ENCODE measurements at places on chromosomes 2 and 18.

DNA sequence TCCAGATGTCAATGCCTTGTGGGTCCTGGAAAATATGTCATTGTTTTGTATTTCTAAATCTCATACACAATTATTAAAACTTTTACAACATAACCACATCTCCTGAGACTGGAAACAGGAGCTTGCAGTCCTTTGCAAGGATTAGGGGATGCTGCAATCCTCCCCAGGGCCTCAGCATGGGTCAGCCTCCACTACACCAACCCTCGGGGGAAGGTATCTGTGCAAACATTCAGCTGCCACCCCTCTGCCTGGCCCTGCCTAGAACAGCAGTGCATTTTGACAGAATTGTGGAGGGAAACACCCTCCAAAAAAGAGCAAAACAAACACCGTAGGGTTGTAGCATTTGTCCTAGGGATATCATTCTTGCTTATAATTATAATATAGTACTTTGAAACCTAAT lies 4.2 kb upstream of the UPP2 start:
- no peak for DNase-seq

GRCh38 chr2:20439193-20439475 lies 7.7 kb upstream of the RHOB start:
- no peak for DNase-seq

GRCh38 chr2:66733364-66733999 lies 298.6 kb downstream of the MEIS1 start:
- no peak for DNase-seq

DNA sequence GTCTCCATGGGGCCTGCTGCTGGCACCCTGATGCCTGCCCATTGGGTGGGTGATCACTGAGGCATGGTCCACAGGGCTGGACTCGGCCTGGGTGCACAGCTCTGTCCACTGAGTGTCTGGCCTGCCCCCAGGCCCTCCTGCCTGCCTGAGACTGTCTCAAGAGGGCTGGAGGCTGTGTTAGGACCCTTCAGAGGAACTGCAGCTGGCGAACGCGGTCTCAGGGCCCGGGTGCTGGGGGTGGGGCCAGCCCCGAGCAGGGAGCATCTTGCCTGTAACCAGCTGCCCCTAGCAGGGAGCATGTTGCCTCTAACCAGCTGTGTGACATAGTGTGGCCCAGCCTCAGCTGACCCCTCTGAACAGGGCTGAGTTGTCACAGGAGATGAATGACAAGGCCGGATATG lies 50.0 kb downstream of the TWIST2 start:
- DNase-seq, result no peak

GRCh38 chr2:180694445-180695421 lies 285.7 kb upstream of the UBE2E3 start:
- no peak for DNase-seq

- DNase-seq, result no peak
Observed at GRCh38 chr2:11073776-11074175, 81.5 kb upstream of the SLC66A3 start.

GRCh38 chr18:24658302-24658701 lies 197.9 kb downstream of the HRH4 start:
- DNase-seq, result no peak

DNA sequence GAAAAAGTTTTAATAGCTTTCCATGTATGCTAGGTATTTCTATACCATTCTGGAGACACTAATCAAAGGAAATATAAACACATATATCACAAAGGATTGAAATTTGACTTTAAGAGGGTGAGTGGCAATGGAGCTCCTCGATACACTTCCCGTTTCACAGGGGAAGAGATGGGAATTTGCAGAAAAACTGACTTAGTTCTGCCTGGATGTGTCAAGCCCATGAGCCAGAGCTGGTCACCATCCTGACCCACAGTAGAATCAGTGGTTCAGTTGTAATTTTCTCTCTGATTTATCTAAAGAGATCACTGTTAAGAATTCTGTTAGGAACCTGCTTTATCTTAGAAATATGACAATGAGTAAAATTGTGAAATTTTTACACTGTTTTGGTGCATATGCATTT lies 34.2 kb downstream of the PLCL1 start:
- no peak for DNase-seq

DNA sequence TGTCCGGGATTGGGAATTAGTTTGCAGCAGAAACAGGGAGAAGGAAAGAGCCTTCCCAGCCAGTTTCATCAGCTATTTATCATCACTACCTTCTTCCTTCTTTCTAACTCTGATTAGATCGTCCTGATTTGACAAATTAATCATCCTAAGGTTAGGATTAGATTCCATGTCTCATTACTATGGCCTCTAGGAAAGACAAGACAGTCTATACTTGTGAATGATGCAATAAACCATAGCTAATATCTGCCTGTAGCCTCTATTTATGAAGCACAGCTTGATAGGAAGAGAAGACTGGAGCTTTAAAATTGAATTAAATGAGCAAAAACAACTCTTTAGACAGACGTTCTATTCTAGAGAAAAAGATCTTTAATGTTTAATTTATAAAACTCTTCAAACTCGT lies 25.2 kb upstream of the FRZB start:
- DNase-seq, result no peak

GRCh38 chr18:9043581-9043980 lies 58.9 kb upstream of the NDUFV2 start:
- DNase-seq, result no peak

GRCh38 chr2:106965611-106966010 lies 79.6 kb upstream of the ST6GAL2 start:
- no peak for DNase-seq

GRCh38 chr2:149348291-149348690 lies 17.9 kb downstream of the LYPD6 start:
- DNase-seq, result no peak

DNA sequence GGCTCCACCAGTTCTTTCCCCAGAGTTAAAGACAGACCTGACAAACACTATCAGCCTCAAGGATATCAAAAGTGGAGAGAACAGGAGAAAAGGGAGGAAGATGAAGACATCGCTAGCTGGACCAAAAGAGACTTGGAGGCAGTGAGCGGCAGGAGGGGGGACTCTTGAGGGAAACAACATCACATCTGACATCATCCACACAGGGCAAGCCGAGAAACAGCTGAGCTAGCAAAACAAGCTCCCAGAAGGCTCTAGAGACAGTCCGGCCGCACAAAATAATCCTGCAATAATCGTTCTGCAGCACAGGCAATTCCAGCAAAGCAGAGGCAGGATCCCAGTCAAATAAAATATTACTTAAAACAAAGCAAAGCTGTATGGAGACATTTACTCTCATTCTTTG lies 239.8 kb downstream of the EN1 start:
- DNase-seq, result no peak

GRCh38 chr2:19046986-19047780 lies 311.2 kb downstream of the OSR1 start:
- DNase-seq, result no peak

- peak; percentile 60 for DNase-seq
Observed at GRCh38 chr2:110853516-110853915, 121.1 kb downstream of the ACOXL start.

GRCh38 chr2:239118675-239119211 lies 270.9 kb downstream of the TWIST2 start:
- DNase-seq, result no peak

DNA sequence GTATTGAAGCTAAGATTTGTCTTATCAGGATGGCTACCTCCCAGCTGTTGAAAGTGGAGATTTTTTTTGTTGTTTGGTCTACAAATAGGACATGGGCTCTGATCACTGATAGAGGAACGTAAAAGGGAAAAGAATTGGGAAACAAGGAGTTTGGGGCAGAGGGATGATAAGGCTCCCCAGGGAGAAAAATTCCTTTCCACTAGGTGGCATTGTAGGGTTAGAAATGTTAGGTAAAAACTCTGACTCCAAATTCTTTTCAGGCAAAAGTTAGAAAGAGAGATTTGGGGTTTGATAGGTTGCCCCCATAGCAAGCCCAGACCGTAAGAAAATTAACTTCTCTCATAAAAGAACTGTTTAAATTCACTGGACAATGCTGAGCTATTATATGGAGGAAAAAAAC lies 19.8 kb downstream of the CMPK2 start:
- DNase-seq, result no peak

- DNase-seq, result peak; percentile 60
Observed at GRCh38 chr2:15142069-15142689, 419.0 kb downstream of the NBAS start.

GRCh38 chr2:232532419-232532818 lies 6.5 kb downstream of the CHRND start:
- no peak for DNase-seq

DNA sequence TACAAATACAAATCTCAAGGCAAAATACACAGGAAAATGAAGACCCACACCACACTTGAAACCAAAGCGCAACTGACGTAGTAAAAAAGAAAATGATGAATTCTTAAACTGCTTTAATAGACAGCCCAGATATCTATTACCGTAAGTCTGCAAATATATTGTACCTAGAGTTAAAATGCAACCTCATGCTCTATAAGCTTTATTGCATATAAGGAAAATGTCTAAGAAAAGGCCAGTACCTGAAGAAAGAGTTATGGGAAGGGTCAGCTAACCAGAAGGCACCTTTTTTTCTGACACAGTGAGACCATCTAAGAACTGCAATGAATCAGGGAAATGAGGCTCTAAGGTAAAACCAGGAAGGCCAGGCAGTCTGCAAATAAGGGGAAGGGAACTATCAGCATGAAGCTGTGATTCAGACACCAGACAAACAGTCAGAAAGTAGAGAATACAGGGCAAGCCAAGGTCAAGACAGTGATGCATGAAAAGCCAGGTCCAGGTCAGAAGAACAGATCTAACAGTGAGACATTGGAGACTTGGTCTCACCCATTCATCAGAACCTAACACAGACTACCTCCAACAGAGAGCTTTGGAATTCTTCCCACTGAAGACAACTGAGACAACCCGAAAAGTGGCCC lies 46.9 kb downstream of the PDE11A start:
- no peak for DNase-seq

DNA sequence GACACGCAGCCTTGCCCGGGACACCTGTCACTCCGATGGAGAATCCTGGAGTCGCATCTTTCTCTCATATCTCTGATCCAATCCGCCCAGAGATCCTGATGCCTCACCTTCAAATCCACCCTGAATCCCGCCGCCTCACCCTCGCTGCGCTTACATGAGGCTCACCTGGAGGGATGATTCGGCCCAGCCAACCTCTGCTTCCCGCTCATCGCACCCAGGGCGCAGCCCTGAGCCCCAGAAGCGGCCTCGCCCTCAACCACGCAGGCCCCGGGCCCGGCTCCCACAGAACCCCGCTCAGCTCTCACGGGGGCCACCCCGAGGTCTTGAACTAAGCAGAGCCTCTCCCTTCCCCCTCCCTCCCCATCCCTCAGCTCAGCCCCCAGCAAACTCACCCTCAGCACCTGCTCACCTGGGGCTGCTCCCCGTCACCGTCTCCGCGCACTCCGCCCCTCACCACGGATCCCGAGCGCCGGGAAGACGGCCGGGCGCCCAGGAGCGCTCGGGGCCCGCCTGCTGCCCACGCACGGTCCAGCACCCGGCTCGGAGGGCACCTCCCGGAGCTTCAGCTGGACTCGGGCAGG lies 160.0 kb downstream of the NDUFA10 start:
- no peak for DNase-seq

DNA sequence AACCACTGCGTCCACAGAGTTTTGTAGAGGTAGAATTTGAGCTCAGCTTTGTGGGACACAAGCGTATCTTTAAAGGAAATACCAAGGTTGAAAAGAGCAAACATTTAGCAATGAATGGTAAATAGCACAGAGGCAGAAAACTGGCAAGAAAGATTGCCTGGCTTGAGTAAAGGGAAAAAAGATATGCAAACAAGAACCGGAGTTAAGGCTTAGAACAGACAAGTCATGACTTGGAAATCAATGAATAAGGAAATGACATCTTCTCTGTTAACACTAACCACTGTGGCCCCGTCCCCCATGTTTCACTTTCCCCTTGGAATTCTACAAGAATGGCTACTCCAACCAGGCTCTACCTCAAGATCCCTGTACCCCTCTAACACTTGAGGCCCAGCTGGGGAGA lies 3.8 kb downstream of the STAM2 start:
- no peak for DNase-seq

DNA sequence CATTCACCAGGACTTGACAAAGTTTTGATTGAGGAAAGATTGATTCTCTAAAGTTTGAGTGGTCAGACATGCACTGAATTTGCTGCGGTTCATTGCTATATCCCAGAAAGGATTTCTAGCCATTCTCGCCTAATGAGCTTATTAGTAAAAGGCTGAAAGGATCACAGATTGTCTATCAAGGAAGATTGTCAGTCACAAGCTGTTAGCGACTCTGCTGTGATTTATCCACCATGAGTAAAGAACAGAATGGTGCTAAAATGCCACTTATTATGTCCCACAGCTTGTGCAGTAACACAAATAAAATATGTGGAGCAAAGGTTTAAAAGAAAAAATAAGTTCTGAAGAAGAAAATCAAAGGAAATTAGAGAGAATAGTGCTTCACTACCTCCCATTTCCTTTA lies 701.2 kb upstream of the CDH7 start:
- DNase-seq, result no peak

DNA sequence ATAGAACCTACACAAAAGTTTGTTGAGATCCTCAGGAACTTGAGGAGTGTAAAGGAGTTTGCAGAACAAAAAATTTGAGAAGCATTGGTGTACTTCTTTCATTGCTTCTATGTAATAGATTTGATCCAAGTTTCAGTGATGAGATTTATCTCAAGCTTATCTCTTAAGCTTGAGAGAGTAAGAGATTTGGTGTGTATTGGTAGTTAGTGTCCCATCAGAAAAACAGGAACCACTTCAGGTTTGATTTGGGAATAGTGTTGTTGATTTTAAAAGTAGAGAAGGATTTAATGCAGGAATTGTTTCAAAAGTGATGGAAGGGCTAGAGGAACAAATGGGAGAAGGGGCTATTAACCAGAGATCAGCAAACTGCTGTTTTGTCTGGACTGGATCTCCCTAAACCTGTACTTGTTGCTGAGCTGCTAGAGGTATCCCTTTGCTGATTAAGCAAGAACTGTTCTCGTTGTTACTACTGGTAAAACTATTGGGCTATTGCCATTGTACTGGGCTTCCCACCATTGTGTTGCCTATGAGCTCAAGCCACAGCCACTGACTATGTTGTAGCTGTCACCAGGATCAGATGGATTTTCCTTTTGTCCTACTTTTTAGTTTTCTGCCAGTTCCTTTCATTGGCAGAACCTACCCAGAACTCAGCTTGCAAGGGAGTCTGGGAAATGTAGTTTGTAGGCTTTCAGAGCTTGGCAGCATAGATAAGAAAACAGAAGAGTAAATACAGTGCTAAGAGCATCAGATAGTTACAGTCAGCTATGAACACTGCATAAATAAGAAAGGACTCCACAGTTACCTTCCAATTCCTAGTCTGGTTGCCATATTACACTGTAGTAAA lies 39.3 kb downstream of the RAB10 start:
- no peak for DNase-seq

- DNase-seq, result no peak
Observed at GRCh38 chr2:11022591-11023273, 111.0 kb downstream of the KCNF1 start.

Data from activated CD4-positive, alpha-beta T cell treated with anti-CD3 and anti-CD28 coated beads for 4 hours (primary cell).